ENCODE measurements at places on chromosomes 16 and 17.
A peak's percentile ranks its signal among the peaks of the same experiment; 100 is the strongest.

GRCh38 chr16:907361-907760 lies 63.4 kb downstream of the LMF1 start:
- no peak for DNase-seq

GRCh38 chr16:49478107-49478506 lies 104.5 kb downstream of the C16orf78 start:
- no peak for DNase-seq

DNA sequence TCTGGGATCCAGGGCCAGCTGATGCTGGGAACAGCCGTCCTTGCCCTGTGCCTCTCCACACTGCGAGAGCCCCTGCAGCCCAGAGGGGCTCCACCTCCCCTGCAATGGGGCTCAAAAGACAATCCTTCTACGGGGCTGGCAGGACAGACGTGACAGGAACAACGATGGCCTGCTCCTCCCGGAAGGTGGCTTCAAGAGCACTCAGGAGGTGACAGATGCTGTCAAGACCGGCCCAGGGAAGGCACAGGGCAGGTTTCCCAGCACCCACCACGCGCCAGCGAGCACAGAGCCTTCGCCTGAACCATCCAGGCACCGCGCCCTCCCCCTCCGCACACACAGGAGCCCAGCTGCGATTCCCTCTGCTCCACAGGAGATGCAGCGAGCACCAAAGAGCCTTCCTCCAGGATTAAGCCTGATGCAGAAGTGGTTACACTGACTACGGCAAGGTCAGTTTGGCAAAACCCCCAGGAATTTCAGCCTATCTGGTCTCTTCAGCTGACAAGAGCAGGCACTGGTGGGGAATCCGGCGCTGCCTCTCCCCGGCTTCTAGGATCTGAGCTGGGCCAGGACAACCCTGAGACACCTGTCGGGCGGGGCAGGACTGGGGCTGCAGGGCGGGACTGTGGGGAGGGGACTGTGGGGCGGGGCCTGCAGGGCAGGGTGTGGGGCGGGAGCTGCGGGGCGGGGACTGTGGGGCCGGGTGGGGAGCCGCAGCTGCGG lies 103.4 kb downstream of the ZNF778 start:
- DNase-seq: peak; percentile 64

DNA sequence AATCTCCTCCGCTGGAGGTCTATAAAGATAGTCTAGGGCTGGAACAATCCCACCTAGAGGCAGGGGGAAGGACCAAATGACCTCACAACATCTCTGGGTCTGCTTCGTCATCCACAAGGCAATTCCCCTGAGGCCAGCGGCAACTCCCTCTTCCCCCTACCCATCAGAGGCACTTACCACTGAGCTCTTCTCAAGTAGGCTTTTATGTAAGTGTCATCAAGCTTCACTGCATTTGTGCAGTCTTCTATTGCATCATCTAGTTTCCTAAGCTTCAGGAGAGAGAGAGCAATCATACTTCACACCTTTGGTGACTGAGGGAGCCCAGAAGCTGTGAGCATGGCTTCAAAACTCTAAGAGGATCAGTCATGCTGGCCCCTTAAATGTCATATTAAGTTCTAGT lies 21.0 kb downstream of the CNP start:
- no peak for DNase-seq

DNA sequence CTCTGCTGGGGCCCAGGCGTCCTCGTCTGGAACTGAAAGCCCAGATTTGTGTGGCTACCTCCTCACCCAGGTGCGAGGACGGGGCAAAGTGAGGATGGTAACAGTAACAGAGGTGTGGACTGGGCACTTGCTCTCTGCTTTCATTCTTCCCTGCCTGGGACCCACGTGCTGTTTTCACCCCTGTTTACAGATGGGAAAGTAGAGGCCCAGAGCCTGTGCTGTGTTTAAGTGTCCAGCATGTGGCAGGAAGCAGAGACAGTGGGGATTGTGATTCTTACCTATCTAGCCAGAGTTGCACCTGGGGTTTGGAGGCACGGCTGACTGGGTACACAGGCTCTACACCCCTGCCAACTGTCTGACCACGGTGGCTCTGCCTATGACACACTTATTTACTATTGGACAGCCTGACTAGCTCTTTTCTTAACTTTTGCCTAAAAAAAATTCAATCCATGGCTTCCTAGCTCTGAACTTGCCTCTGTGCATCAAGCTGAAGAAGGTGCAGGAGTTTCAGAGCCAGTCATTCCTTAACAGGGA lies 155.4 kb downstream of the CLEC16A start:
- no peak for DNase-seq

- no peak for DNase-seq
Measured at GRCh38 chr16:81711657-81712319, 67.3 kb upstream of the PLCG2 start.

DNA sequence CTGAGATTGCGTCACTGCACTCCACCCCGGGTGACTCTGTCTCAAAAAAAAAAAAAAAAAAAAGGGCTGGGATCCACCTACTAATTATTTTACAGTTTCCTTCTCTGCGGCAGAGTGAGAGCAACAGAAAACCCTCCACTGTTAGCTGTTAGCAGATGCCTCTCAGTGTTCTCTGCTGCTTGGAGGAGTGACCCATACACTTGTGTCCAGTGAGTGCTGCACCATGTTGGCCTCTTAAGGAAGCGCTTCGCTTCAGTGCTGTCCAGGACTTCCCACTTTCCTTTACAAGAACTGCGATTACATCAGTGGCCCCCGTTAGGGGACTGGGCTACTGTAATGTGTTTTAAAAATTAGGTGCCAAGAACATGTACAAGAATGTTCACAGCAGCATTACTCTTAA lies 18.4 kb upstream of the CLEC18B start:
- no peak for DNase-seq

- no peak for DNase-seq
Measured at GRCh38 chr17:3722716-3723115, 987 bp upstream of the HASPIN start.

- no peak for DNase-seq
Measured at GRCh38 chr16:17605784-17606183, 135.0 kb upstream of the XYLT1 start.

GRCh38 chr16:11187522-11188023 lies 68.4 kb downstream of the SOCS1 start:
- no peak for DNase-seq

GRCh38 chr16:22938647-22939046 lies 124.7 kb downstream of the HS3ST2 start:
- no peak for DNase-seq

DNA sequence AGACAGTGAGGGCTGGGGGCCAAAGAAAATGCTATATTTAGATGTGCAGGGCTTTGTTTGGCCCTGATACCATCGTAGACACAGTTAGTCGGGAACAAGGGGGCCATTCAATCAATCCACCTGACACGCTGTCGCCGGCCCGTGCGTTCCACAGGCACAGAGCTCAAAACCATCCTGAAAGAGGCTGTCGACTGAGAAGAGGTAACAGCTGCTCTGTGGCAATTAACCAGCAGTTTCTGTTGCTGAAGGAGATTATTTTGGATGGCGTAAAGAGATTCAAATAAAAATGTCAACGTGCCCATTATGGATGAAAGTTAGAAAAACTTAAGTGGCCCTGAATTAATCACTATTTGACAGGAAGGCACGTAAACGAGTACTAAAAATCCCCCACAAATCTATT lies 276.2 kb upstream of the IRX5 start:
- peak; percentile 86 for DNase-seq

- no peak for DNase-seq
Measured at GRCh38 chr17:42865638-42866094, 14.7 kb downstream of the AOC3 start.

- DNase-seq: no peak
Measured at GRCh38 chr17:42253578-42253977, 22.6 kb downstream of the STAT5B start.

DNA sequence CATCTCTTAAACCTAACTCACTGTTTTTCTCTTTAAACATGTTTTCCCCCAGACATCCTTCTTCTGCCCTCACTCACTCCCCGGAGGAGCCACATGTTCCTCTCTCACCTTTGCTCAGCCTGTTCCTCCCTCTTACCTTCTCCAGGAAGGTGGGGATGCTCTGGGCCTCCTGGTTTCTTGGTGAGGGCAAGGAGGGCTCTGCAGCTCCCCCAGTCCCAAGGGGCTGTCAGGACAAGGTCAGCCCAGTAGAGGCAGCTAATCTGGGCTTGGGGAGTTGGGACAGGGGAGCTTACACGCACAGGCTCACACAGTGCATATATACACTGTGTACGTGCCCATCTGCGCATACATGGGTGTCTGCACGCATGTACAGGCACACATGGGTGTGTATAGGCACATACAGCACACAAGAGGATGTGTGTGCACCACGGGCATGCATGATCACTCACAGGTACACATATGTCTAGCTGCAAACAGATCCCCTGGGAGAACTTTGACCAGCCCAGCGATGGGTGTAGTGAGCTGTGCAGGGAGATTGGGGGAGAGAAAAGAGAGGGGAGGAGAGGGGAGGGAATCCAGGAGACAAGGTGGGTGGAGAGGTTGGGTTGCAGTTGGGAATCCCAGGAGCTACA lies 28.6 kb upstream of the SPNS3 start:
- no peak for DNase-seq

DNA sequence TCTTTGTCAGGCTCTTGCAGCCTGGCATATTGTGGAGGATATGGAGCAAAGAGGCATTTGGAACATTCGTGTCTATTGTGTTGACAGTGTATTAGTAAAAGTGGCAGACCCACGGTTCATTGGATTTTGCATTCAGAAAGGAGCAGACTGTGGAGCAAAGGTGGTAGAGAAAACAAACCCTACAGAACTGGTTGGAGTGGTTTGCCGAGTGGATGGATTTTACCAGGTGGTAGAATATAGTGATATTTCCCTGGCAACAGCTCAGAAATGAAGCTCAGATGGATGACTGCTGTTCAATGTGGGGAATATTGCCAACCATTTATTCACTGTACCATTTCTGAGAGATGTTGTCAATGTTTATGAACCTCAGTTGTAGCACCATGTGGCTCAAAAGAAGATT lies 44.5 kb downstream of the EFCAB13 start:
- peak; percentile 50 for DNase-seq

- DNase-seq: peak; percentile 94
Measured at GRCh38 chr17:81222906-81223761, at the start of gene CEP131. Gene CEP131 (minus strand): TSS chr17:81222965. CDS start chr17:81220056, 2,909 bp downstream.

GRCh38 chr16:85416228-85417109 lies 196.7 kb upstream of the GSE1 start:
- peak; percentile 74 for DNase-seq

DNA sequence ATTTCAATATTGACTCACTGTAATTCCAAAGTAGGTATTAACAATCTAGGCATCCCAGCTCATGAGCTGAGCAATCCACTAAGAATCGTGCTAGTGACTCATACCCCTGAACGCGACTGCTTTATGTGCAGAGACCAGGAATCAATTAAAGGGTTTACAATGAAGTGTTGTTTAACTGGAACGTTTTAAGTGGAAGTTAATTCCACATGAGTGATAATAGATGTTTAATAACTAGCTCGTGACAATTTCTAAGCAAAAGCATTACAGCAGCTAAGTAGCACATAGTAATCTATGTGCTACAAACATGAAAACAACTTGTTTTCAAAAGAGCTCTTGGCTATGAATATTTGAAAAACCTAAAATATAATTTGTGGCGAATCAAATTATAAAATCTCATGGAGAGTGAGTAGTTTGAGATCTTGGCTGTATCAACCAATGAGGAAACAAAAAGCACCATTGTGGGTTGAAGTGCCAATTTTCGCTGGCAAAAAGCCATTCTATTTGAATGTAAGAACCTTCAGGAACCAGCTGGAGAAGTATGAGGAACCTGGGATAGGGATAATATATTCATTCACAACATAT lies 9.4 kb downstream of the GJC1 start:
- DNase-seq: peak; percentile 77

GRCh38 chr17:81385320-81386111 lies 9.7 kb upstream of the BAHCC1 start:
- no peak for DNase-seq

- DNase-seq: no peak
Measured at GRCh38 chr17:7367083-7367482, 12.1 kb downstream of the TMEM95 start.

GRCh38 chr17:36848008-36848902 lies 89.0 kb upstream of the LHX1 start:
- no peak for DNase-seq

DNA sequence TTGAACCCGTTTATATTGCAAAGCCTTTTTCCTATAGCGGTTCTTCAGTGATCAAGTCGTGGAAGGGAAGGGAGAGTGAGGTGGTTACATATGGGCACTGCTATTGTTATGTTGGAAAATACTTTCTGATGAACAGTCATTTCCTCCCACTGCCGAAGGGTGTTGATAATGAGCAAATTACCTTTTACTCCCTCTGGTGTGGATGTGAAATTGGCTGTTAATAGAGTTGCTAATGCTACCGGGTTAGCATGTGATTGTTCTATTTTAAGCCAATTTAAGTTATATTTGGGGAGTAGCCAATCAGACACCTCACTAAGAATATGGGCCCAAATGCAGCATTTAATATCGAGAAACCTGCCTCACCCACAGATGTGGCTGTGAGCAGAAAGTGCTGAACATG lies 15.6 kb upstream of the PMFBP1 start:
- peak; percentile 68 for DNase-seq

- no peak for DNase-seq
Measured at GRCh38 chr16:85003725-85004586, 7.4 kb downstream of the ZDHHC7 start.

DNA sequence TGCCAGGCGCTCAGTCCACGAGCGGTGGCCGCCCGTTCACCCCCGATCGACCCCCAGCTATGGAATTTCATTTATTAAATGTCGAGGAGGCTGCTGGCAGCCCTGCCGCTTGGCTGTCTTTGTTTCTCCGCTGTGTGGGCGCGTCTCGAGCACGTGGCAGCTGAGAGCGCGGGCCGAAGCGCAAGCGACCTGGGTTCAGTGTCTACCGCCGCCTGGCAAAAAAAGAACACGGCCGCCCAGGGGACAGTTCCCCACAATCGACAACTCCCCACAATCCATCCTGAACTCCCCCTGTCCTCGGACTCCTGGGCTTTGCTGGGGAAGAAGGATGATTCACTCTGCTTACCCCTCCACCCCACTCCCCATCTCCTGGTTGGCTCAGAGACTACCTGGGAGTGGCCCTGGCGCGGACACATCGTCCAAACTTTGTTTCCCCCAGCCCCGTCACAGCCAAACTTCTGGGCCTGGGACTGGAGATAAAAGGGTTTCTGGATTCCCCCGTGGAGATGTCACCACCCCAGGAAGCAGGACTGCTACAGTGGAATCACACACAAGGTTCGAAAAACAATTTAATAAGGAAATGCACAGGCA lies 1.7 kb upstream of the ANKRD13B start:
- peak; percentile 93 for DNase-seq

- peak; percentile 1 for DNase-seq
Measured at GRCh38 chr17:5464717-5465507, 3.9 kb downstream of the DHX33 start.

GRCh38 chr17:4357030-4357628 lies 9.3 kb downstream of the UBE2G1 start:
- DNase-seq: no peak
